ENCODE measurements at places on chromosomes 7 and 10.

DNA sequence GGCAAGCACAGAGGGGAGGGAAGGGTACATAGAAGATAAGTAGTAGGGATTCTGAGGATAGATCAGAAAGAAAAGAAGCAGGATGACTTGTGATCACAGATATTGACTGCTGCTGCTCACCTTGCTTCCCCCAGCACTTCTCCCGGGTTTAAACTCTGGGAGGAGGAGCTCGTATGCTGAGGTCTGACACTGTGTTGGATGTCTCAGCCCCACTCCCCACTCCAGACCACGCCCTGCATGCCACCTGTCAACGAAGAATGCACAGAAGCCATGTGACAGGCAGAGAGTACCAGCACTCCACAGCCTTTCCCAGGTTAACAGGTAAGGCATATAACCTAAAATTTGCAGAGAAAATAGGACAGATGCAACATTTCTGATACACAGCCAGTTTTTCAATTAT, 388.9 kb downstream of the TNS3 start:
- DNase-seq = no peak

GRCh38 chr7:157916946-157917640, 580.3 kb downstream of the DNAJB6 start:
- DNase-seq = no peak

DNA sequence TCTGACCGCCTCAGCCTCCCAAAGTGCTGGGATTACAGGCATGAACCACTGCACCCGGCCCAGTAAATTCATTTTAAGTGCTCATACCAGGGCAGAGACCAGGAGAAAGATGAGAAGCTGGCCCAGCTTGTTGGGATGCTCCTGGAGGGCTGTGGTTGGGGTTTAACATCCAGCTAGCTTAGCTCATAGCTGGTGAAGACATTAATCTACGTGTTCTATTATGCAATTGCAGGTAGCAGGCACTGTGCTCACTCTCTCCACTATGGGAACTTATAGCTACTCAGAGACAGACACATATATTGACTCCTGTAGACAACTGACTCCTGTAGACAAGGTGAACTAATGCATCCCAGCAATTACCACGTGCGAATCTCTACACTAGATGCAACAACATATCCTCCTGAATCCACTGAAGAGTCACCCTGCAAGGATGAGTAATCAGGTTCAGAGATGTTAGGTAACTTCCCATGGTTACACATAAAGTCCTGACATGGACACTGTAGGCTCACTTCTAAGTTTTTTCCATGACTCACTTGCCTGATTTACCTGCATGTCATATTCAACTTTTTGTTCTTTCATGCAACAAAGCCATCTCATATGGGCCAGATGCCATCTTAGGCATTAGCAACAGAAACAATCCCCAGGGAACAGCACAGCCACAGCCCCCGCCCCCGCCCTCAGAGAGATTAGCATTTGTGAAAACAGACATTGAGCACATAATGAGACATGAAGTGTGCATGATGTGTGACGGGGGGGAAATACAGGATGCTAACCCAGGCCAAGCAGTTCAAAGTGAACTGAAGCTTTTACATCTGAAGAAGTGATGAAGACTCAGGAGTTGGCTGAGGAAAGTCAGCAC, 37.2 kb downstream of the ERLIN1 start:
- no peak for DNase-seq

DNA sequence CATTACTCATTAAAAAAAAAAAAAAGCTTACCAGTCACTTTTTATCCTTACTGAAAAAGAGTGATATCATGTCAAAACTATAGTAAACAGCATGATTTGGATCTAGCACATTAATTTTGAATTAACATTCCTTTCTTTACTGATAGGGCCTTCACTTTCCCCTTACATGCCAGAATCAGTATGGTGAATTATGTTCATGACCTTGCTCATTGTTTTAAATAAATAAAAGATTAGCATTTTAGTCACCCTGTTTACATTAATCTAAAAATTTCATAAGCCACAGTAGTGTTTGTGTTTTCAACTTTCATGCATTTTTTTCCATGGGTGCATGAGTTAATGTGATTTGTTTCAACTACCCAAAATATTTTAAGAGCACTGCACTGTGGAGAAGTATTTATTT, 160.8 kb downstream of the TFEC start:
- DNase-seq = no peak

DNA sequence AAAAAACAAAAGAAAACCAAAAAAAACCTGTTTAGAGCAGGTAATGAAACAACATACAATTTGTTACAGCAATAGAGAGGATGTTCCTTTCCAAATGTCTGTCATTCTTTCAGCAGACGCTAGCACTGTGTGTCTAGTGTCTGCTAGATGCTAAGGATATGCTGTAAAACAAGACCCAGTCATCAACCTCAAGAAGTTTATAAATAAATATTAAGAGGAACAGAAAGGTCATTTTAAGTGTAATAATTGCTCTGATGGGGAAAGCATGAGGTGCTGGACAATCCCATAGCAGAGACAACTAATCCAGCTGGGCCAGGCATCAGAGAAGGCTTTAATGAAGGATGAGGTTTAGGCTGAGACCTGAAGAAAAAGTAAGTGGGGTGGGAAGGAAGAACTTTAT, 23.3 kb upstream of the ASCC1 start:
- no peak for DNase-seq

DNA sequence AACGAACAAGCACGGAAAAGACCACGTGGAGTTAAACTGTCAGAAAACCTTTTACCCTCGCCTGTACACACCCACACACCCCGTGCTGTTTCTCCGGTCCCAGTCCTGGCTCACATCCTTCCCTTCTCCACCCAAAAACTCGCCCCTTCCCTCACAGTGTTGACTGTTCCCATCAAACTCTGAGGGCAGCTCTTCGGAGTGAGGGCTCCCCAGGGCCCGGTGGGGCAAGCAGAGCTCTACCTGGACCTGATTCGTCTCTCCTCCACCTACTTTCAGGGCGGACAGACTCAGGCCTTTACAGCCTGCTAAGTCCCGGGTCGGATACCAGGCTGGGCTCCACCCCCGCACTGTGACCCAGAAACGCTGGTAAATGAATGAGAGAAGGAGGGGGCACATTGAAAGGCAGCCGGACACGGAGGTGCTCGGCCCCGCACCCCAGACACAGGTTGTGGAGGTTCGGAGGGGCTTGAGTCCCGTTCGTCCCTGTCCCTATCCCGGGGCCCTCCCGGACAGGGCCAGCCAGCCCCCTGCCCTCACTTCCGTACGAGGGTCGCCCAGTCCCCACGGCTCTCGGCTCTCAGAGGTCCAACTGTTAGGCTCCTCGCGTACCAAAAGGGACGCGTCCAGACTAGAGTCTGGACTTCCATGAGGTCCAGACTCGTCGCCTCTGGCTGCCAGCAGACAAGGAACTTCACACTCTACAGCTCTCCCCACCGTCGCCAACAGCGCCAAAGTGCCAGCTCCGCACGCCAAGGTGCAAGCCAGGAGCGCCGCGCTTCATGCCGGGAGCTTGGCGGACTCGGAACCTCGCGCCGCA, 31.7 kb upstream of the ASL start:
- DNase-seq = peak; percentile 68

- DNase-seq = no peak
Observed at GRCh38 chr10:121099592-121099991, 248.4 kb downstream of the WDR11 start.

- DNase-seq = no peak
Observed at GRCh38 chr10:11260170-11260569, 242.5 kb downstream of the CELF2 start.

DNA sequence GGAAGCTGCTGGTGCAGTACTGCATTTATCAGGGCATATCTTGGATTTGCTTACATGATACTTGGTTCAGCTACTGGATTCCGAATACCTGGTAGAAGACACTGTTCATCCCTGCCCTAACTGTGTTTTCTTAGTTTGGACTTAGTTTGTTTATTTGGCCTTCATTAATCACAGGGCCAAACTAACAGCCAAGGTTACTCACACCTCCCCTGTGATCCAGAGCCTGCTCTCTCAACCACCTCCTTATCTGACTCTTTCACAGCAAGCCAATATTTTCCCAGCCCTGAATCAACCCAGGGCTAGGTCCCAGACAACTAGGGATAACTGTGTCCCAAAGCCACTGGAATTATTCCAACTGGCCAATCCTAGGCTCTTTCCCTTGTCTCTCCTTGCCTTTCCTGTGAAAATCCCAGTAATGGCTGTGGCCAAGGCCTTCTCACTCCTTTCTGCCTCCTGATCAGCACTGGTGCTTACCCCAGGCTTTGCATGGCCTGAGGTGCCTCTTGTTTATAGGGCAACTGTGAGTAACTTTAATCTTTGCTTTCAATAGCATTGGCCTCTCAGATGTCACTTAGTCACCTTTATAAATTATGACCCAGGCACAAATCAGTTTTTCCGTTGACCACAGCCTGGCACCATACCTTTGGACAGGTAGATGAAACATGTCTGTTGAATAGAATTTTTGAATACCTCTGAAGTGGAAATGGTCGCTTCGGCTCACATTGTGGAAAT, 9.3 kb upstream of the JCAD start:
- DNase-seq = no peak

- peak; percentile 63 for DNase-seq
Observed at GRCh38 chr7:90816511-90817142, 220.5 kb downstream of the CDK14 start.

- no peak for DNase-seq
Observed at GRCh38 chr10:91596825-91597196, 36.1 kb downstream of the PPP1R3C start.

GRCh38 chr10:101019440-101019703, 11.6 kb downstream of the PDZD7 start:
- DNase-seq = no peak

- DNase-seq = peak; percentile 60
Observed at GRCh38 chr7:50610521-50611277, 45.5 kb upstream of the DDC start.

DNA sequence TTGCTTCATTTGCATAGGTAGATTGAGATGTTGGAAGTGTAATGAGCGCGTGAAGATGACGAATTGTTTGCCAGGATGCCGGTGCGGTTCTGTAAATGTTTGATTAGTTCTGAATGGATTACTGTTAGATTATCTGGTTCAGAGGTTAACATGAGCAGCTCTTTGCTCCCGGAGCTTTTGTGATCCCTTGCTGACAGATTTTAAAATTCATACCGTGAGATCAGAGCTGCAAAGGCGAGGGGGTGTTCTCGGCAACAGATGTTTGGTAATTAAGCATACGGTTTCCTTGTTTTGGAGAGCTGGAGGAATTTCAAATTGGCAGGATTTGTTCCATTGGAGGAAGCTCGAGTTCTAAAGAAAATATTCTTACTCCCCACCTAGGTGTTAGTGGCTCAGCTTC, 237.8 kb upstream of the GPR26 start:
- DNase-seq = no peak

GRCh38 chr7:18283045-18283444, 212.5 kb upstream of the HDAC9 start:
- no peak for DNase-seq

GRCh38 chr7:2809903-2810625, 34.0 kb downstream of the GNA12 start:
- DNase-seq = no peak

DNA sequence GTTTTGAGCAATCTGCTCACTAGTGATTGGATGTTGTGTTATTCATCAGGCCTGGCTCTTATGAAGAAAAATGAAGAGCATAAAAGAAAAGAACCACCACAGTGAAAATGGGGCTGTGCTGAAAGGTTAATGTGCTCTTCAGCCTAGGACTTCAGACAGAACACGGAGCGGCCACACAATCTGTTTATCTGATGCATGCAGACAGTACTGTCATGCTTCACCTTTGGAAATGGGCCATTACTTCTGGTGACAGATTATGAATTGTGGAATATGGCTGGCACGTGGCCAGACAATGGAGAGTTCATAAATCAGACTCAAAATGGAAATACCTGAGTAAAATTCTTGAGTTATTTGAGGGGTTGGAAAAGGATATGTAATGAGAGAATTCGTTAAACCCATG, 86.0 kb upstream of the NOBOX start:
- peak; percentile 52 for DNase-seq

GRCh38 chr10:76626386-76626785, 1011.2 kb downstream of the KCNMA1 start:
- DNase-seq = no peak

- no peak for DNase-seq
Observed at GRCh38 chr7:157622000-157622399, 285.2 kb downstream of the DNAJB6 start.

- DNase-seq = no peak
Observed at GRCh38 chr10:17649836-17650235, 5.9 kb downstream of the STAM start.

- DNase-seq = no peak
Observed at GRCh38 chr7:99244939-99245338, 27.7 kb upstream of the MYH16 start.

Measured in hematopoietic multipotent progenitor cell treated with erythropoietin and hydrocortisone succinate and interleukin-3 and kit ligand, for 6 days (in vitro differentiated cells).